LHCN-M2 (cell line): ENCODE measurements at places on chromosomes 13 and 19. TPM values are rescaled to one million over a fixed set of nuclear protein-coding genes. Genes with fewer than 3 reads are reported as not detected.

Gene CNN1
- total RNA-seq, result 0.58 and 1.0 TPM in 2 replicates

Gene VN1R2
- not detected in 2 replicates for total RNA-seq

Gene GRK1
- not detected in 2 replicates for total RNA-seq

Gene TMEM255B
- total RNA-seq, result 7.4 and 9.1 TPM in 2 replicates

Gene FREM2
- not detected in 2 replicates for total RNA-seq

Gene ATP8A2
- 1.2 and 1.3 TPM in 2 replicates for total RNA-seq

Gene CEACAM8
- not detected in 2 replicates for total RNA-seq

Gene ERFL
- not detected in 2 replicates for total RNA-seq

Gene LAIR1
- total RNA-seq, result not detected in 2 replicates

Gene SCN1B
- total RNA-seq, result 1.4 and 2.3 TPM in 2 replicates

Gene CRLF1
- 0.86 and 5.8 TPM in 2 replicates for total RNA-seq

Gene IL17D
- 4.9 and 7.1 TPM in 2 replicates for total RNA-seq

Gene RAB4B
- 19.7 and 28.6 TPM in 2 replicates for total RNA-seq
